GM13976 (cell line): ENCODE measurements at places on chromosomes 4 and X.
A peak's percentile ranks its signal among the peaks of the same experiment; 100 is the strongest.

GRCh38 chr4:36900446-36900987, 344.0 kb upstream of the NWD2 start:
- DNase-seq: no peak

- DNase-seq: no peak
Measured at GRCh38 chr4:185945906-185946305, 123.0 kb upstream of the TLR3 start.

GRCh38 chr4:182765987-182766856, 151.0 kb downstream of the DCTD start:
- no peak for DNase-seq

DNA sequence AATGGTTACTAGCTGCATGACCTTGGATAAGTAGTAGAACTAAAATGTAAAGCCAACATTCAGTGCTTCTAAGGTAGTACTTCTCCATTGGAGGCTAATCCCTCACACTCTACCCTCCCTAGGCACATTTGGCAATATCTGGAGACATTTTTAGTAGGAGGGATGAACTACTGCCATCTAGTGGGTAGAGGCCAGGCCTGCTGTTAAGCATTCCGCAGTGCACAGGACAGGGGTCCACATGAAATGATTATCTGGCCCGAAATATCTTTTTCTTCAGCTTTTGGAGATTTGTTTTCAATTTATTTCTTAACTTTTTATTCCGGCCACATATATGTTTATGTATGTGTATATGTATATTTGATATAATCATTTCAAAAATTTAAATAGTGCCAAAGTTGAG, 36.0 kb upstream of the SPANXC start:
- no peak for DNase-seq

DNA sequence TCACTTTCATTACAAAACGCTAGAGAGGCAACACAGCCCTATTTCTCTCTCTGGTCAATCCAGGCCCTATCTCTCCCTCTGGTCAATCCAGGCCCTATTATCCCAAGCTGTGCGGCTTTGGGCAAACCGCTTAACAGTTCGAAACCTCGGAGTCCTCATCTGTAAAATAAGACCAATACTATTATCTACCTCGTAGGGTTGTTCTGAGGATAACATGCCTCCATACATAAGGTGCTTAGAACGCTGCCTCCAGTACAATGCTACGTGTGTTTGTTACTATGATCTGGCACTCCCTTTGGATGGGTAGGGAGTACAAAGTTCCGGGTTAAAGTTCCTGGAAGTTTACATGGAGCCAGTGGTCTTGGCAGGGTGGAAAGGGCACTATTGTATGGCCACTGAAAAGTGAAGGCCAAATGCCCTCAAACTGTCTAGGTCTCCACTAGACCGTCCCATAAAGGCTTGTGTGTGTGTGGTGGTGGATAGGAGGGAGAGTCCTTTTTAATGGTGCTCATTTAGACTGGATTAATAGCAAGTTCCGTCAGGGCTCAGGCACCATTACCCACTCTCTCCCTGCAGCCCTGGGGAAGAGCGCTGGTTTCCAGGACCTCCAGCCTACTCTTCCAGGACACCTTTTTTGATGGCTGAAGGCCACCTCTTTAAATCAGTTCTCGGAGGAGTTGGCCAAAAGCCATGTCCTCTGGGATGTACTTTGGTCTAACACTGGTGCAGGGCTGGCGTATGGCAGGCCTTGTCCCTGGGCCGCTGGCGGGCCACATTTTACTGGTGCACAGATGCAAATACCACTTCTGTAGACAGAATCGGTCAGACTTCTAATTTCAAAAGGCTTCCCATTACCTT, 75.6 kb upstream of the BCOR start:
- no peak for DNase-seq

DNA sequence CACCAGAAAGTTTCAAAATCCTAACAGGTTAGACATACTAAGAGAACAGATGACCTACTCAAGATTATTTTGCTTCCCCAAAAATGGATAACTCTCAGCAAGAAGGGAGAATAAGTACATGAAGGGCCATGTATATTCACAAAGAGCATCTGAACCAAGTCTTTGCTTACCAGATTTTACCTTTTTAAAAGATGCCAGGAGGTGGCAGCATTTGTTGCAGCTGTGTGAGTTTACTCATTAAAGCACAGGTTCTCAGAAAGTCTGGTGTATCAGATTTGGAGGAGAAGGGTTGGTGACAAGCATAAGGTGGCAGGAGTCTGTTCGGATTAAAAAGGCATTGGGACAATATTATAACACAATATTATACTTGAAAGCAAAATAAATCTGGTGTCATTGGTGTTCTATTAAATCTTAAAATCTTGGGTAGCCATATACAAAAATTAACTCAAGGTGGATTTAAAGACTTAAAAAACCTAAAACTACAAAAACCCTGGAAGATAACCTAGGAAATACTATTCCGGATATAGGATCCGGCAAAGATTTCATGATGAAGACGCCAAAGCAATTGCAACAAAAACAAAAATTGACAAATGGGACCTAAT, 51.3 kb upstream of the NFKB1 start:
- DNase-seq: peak; percentile 67

GRCh38 chr4:73573794-73574528, 46.3 kb downstream of the RASSF6 start:
- DNase-seq: peak; percentile 36

- DNase-seq: no peak
Measured at GRCh38 chr4:137519406-137519805, 12.9 kb downstream of the PCDH18 start.

GRCh38 chr4:88779431-88779830, 81.8 kb upstream of the NAP1L5 start:
- no peak for DNase-seq

GRCh38 chr4:109729718-109730618, at the start of gene PLA2G12A:
PLA2G12A (minus strand) TSS chr4:109730070; CDS start chr4:109729809, 261 bp downstream.
- DNase-seq: peak; percentile 93

GRCh38 chr4:5999830-6000365, 18.3 kb downstream of the C4orf50 start:
- no peak for DNase-seq

GRCh38 chr4:156583265-156583664, 388.3 kb downstream of the PDGFC start:
- no peak for DNase-seq

GRCh38 chrX:149757206-149758067, 16.4 kb upstream of the HSFX1 start:
- DNase-seq: no peak

DNA sequence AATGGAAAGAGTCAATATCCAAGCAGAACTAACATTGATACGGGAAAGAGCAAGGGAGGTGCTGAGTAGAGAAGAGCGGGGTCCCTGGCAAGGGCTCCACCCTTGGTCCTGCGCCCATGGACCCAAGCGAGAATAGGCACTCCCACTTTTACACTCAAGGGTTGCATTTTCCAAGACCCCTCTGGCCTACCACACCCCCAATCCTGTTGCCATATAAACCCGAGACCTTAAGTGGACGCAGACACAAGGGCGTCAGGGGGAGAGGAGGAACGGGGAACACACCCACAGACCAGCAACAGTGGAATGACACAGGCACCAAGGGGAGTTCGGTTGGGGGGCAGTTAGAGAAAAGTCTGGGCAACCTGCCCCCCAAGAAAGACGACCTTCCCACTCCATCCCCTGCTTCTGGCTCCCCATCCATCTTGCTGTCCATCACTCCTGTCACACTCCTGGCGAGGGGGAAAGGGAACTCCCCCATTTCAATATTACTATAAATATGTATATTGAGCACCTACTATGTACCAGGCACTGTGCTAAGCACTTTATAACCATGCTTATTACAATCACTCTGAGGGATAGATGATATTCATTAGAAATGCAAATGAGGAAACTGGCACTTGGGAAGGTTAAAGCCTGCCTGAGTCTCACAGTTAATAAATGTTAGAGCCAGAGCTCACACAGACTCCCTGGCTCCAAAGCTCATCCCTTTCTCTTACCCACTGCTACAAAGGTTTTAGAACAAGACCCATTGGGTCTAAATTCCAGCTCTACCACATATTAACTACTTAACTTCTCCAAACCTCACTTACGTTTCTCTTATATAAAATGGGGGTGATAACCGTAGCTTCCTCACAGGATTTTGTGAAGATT, 51.7 kb downstream of the SCD5 start:
- no peak for DNase-seq

- peak; percentile 74 for DNase-seq
Measured at GRCh38 chr4:25842229-25842845, 20.5 kb downstream of the SEL1L3 start.

- DNase-seq: no peak
Measured at GRCh38 chr4:43369036-43369594, 476.6 kb downstream of the GRXCR1 start.

GRCh38 chr4:71113294-71113693, 119.8 kb downstream of the DCK start:
- DNase-seq: no peak

DNA sequence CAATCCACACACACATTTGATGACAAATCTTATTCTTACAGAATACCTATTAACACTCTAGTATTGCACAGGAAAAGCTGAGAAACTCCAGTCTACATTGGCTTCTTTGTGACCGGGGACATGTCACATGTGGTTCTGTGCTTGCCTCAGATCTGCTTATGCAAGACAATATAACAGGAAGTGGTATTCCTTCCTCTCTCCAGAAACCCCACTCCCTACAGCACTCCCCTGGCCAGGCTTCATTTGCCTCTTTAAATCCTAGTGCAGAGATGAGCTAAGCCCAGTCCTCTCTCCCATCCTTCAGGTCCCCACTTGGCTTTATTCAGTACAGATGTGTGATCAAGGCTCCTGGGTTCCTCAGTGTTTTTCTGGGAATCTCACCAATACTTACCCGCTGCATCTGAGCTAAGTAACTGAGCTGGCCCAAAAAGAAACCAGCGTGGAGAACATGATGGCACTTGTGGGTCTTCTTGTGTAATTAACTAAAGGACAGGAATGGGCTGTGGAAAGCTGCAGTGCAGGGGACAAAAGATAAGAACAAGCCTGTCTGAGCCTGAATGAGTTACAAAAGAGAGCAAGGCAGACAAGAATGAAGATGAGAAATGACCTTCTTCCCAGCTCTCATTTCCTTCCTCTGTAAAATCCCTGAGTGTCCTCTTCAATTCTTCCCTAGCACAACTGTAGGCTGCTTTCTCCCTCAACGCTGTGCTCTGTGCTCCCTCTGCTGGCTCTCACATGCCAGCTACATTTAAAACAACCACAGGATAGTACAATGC, 105.6 kb downstream of the HNRNPD start:
- peak; percentile 57 for DNase-seq

- no peak for DNase-seq
Measured at GRCh38 chrX:10467793-10468192, 152.6 kb downstream of the MID1 start.

DNA sequence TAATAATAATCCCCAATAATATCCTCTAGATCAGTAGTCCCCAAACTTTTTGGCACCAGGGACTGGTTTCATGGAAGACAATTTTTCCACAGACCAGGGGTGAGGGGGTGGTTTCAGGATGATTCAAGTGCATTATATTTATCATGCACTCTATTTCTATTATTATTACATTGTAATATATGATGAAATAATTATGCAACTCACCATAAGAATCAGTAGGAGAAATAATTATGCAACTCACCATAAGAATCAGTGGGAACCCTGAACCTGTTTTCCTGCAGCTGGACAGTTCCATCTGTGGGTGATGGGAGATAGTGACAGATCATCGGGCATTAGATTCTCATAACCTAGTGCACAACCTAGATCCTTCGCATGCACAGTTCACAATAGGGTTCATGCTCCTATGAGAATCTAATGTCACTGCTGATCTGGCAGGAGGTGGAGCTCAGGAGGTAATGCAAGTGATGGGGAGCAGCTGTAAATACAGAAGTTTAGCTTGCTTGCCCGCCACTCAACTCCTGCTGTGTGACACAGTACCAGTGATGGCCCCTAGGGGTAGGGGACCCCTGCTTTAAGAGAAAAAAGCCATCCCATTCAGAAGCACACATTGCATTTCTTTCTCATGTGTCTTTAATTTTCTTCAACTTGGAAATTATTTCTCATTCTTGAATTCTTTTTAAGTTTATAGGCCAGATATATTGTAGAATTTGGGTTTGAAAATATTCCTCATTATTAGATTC, 16.0 kb upstream of the SH3RF1 start:
- no peak for DNase-seq

DNA sequence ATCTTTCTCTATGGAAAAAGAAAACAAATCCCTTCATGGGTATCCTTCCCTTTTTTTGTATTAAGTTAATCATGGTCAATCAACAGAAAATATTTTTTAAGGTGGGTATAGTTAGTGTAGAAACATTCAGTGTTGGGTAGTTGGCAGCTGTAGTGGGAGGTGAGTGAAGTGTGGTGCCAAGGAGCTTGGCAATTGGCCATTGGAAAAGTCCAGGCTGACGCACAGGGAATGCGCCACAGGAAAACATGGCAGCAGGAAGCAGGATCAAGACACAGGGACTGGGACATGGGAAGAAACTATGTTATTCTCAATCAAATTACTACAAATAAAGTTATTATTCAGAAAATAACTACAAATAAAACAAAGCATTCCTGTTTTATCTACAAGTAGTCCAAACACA, 20.0 kb downstream of the PALLD start:
- DNase-seq: no peak

DNA sequence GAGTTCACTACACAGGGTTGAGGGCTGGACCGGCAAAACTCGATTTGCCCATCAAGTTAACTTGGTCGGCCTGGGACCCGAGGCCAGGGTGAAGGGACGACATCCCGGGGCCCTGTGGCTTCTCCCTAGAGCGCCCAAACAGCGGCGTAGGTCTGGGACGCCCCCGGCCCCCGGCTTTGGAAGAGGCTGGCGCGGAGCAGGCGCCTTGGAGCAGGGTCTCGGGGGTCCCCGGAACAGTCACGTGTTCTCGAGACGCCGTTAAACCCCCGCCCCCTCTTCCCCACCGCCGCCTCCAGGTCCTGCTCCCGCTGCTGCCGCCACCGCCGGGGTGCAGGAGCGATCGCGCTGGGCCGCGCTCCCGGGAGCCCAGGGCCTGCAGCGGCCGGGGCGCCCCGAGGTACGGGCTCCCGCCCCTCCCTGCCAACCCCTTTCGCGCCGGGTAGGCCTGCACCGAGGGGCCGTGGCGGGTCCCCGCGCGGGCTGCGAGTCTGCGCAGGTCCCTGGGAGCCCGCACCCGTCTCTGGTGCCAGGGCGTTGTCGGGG, at the start of gene NPY5R:
NPY5R (plus strand) TSS at position 289 of the 543 bp plus-strand sequence. CDS start 6,382 bp downstream, outside the sequence.
- peak; percentile 16 for DNase-seq

DNA sequence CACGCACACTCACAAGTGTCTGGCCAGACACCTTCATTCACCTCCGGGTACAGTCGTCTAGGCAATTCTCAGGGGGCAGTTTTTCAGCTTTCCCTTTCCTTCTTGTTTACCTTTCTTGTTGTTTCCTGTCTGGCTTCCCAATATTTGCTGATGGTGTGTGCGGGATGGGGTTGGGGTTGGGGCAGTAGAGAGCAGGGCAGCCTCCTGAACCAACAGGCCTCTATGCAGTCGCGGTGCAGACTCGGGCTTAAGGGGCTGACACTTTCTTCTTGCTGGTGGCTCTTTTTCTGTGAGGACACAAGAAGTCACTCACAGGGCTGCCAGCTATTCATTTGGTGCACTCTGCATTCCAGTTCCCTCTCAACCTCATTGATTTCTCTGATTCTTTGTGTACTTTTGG, 56.4 kb downstream of the NBDY start:
- DNase-seq: no peak

GRCh38 chr4:34261799-34262314, 1982.5 kb downstream of the ARAP2 start:
- no peak for DNase-seq
